ENCODE measurements at places on chromosomes 11 and 22.

DNA sequence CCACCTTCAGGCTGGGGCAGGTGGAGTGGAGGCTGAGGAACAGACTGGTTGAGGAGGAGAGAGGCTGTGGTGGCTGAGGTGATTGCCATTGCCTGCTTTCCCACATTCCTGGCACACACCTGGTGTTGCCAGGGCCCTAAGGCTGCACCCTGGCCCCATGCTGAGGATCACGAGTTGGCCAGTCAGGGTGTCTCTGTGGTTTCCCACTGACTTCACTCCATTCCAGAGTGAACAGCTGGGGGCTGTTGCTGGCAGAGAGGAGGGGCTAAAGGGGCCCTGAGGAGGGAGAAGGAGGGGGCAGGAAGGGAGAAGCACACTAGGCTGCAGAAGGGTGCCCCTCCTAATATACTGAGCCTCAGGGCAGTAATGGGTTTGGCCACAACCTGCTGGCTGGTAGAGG is 1.8 kb downstream of the TMEM86A start:
- DNase-seq = no peak

- DNase-seq = no peak
Measured at GRCh38 chr11:95913830-95914615, 9.9 kb downstream of the MTMR2 start.

GRCh38 chr22:31398231-31398630 is 1.2 kb upstream of the DRG1 start:
- no peak for DNase-seq

- DNase-seq = no peak
Measured at GRCh38 chr11:68751331-68751856, at the start of gene TESMIN. TESMIN (minus strand) TSS chr11:68751520; CDS start chr11:68750660, 860 bp downstream.

GRCh38 chr11:72349616-72350218 is 84.6 kb downstream of the CLPB start:
- no peak for DNase-seq
